Uterus (tissue), 4 donors: ENCODE measurements at places on chromosomes 12 and 14. TPM values are rescaled to one million over a fixed set of nuclear protein-coding genes. Genes with fewer than 3 reads are reported as not detected.

DNA sequence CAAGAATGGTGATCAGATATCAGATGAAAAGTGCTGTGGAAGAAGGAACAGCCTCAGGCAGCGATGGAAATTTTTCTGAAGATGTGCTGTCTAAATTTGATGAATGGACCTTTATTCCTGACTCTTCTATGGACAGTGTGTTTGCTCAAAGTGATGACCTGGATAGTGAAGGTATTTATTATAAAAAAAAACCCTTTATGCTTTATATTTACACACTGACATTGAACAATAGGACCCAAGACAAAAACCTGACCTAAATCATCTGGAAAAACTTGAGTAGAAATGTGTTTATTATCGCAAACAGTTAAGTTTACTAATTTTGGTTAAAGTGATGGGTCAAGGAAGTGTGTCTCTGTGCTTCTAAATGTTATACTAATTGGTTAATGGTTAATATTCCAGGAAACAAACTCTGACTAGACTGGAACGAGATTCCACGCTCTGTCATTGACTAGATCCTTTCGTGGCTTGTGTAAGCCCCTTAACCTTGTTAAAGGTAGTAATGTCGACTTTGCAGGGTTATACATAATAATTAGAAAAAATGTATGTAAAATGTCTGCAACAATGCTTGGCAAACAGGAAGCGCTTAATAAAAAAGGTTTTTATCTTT lies 62.7 kb downstream of the LRRK2 start:
- no peak for DNase-seq

GRCh38 chr14:76245097-76245496 lies 93.4 kb downstream of the GPATCH2L start:
- no peak for DNase-seq

DNA sequence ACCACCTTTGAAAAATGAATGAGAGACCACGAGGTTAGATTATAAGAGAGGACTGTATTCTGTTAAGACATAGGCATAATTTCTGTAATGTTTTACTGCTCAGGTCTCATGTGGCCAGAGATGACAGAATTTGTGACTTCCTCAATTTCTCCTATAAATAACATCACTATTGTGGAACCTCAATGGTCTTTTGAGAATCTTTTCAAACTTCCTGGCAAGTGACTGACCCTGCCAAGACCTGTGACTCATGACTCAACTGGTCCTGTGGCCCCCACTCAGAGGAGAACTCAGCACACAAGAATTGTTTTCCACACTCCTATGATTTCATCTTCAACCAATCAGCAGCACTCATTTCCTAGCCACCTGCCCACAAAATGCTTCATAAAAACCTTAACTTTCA lies 508.2 kb upstream of the ATP2B1 start:
- DNase-seq = no peak

GRCh38 chr14:90062127-90062794 lies 467 bp downstream of the KCNK13 start:
- DNase-seq = no peak

The KRT78 gene
- total RNA-seq = not detected

- no peak for DNase-seq
These were observed 23.9 kb downstream of the DUSP6 start for GRCh38 chr12:89328151-89329030.

- no peak for DNase-seq
These were observed 841.7 kb downstream of the NRXN3 start for GRCh38 chr14:79011920-79012204.

- DNase-seq = no peak
These were observed 27.1 kb upstream of the PRMT8 start for GRCh38 chr12:3463921-3464320.

The FAM186B gene
- 0.21 TPM for total RNA-seq

The RFX4 gene
- not detected for total RNA-seq

- no peak for DNase-seq
These were observed 39.7 kb downstream of the PSMA6 start for GRCh38 chr14:35331605-35332516.

DNA sequence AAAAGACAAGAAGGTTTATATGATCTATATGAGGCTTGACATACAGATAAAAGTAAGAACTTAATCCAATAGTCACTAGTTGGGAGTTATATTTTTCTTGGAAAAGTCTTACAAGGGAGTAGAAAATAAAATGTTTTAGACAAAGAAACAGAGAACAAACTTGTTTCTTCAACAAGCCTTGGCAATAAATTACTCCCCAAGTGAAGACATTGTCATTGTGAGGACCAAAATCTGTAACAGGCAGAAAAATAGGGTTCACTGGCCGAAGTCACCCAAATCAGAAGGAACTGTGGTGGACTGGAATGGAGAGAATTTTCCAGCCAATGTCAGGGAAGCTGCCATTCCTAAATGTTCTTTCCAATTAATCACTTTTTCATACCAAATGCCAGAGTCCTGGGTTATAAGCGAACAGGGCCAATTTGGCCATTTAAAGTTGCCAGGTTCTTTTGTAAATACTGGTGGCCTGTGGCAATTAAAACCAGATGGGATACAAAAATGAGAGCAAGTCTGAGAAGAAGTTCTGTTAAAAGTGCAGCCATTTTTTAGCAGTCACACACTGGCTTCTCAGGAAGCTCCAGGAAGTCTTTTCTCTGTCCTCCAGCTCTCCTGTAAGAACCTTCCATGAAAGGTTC lies 117.3 kb upstream of the OVCH1 start:
- DNase-seq = no peak

DNA sequence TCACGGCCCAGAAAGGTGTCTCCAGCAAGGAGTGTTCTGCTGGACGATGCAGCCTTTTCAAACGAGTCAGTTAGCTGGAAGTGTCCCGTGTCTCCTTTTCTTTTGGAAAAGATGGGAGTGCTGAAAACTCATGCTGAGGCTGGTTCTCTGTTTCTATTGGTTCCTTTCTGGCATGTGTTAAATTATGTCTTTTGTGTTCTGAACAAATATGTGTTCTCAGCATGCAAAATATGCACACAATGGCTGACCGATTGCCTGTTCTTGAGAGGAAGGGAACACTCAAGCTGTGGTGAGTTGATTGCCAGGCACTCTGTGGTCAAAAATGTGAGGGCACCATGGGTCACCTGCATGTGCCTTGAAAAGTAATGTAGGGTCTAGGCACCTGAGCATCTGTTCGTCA lies 181.3 kb downstream of the CACNA1C start:
- DNase-seq = no peak

GRCh38 chr12:117311-117710 lies 50.7 kb downstream of the IQSEC3 start:
- DNase-seq = no peak

GRCh38 chr14:77065851-77066577 lies 32.0 kb upstream of the CIPC start:
- no peak for DNase-seq

DNA sequence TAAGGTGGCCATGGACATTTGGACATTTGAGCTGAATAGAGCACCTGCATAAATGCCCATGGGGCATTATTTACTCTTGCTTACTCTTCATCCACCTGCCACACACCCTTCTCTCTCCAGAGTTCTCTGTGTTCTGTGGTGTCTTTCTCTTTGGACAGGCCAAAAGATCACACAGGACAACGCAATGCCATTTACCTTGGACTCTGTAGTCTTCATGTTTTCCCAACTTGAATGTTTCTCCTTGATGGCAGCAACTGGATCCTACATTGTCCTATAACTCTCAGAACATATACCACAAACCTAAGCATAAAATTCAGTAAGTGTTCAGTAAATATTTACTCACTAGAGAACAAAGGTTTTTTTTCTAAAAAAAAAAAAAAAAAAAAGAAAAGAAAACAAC lies 41.7 kb upstream of the PTHLH start:
- no peak for DNase-seq

DNA sequence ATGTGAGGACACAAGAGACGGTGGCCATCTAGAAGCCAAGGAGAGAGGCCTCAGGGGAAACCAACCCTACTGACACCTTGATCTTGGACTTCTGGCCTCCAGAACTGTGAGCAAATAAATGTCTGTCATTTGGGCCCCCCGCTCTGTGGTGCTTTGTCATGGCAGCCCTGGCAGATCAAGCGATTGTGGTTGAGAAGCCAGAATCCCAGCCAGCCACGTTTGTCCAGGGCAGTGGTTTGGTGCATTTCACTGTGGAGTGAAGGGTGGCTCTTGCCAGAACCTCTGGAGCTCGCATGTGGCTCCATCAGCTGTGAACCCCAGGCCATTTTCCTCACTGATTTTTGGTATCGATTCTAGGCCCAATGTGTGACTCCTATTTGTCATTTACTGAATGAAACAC lies 404.9 kb downstream of the BCL11B start:
- no peak for DNase-seq

GRCh38 chr14:94631536-94632304 lies 19.5 kb downstream of the SERPINA3 start:
- DNase-seq = no peak

The SRRM4 gene
- not detected for total RNA-seq

The GALNT6 gene
- 1.3 TPM for total RNA-seq

GRCh38 chr12:59086126-59086525 lies 165.8 kb upstream of the LRIG3 start:
- DNase-seq = no peak

GRCh38 chr12:79643821-79644220 lies 46.9 kb downstream of the PAWR start:
- DNase-seq = no peak

GRCh38 chr14:50095895-50096294 lies 20.5 kb downstream of the VCPKMT start:
- DNase-seq = no peak

The AKAP5 gene
- total RNA-seq = 0.59 TPM

DNA sequence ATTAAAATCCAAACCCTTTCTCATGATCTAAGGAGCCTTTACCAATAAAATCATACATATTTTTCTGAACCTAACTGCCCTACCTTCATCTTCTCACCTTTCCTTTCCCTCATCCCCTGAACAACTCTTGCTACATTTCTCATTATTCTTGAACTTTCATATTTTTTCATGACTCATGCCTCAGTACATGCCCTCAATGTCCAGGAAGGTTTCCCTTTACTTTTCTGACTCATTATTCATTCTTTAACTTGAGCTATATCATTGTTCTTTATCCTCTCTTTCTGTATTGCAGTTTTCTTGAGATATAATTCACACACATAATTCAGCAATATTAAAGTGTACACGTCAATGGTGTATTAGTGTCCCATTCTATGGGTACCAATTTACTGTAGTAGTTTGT lies 231.0 kb downstream of the ALG10B start:
- DNase-seq = no peak

The RAB21 gene
- 14.1 TPM for total RNA-seq

The NUAK1 gene
- 56.8 TPM for total RNA-seq

- DNase-seq = no peak
These were observed 75.4 kb upstream of the PWP1 start for GRCh38 chr12:107610021-107610859.

- no peak for DNase-seq
These were observed 79.1 kb downstream of the RAD52 start for GRCh38 chr12:870378-870777.

DNA sequence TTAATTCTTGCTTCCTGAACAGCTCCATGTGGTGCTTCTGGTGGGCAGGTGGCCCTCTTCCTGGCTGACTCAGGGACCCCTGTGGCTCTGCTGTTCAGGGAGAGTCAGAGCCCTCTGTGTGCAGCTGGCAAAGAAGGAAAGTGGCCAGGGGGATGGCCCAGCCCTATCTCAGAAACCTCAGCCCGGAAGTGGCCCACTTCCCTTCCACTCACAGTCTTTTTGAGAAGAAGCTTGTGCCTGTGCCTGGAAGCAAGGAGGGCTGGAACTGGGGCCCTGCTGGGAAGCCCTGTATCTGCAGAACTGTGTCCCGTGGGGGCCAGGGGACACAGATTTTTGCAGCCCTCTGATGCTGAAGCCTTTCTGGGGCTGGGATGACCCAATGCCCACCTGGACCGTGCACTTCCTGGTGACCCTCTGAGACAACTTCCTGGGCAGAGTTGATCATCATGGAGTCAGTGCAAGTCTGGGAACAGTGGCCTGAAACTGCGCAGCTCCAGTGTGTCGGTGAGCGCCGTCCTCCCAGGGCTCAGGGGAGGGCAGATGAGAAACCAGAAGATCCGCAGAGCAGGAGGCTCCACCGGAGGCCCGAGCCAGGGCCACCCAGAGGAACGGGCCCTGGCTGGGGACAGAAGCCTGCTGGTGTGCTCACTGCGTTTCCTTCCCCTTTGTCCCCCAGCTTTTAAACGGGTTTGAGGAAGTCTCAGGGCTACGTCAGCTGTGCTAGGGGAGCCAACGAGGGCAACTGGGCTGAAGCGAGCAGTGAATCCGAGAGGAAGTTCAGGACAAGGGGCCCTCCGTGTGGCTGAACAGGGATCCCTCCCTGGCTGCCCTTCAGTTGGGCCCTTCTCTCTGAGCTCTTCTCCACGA lies 217.4 kb upstream of the RTL1 start:
- peak; percentile 16 for DNase-seq

- DNase-seq = no peak
These were observed 272.4 kb downstream of the ACSS3 start for GRCh38 chr12:81350309-81350708.

DNA sequence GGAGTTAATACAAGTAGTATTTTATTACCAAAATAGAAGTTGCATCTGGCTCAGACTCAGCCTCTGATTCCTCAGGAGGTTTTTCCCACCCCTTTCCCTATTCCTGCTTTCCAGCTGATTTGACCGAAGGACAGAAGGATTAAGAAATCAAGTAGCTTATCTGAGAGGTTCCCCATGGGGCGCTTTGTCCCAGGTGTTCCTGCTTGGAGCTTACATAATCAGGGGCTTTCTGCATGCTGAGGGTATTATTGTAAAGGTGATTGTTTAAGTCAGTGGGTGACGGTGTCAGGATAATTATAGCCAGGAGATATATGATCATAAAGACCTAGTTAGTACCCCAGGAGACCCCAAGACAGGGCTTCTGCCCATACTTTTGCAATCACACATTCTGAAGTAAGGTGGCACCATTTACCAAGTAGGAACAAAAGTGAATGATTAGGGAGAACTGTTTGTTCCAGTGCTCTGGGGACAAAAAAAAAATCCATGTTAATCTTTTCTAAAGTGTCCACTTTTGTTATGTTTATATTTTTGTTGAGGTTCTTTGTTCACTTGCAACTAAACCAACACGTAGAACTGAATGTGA lies 921.3 kb downstream of the NRXN3 start:
- DNase-seq = no peak

DNA sequence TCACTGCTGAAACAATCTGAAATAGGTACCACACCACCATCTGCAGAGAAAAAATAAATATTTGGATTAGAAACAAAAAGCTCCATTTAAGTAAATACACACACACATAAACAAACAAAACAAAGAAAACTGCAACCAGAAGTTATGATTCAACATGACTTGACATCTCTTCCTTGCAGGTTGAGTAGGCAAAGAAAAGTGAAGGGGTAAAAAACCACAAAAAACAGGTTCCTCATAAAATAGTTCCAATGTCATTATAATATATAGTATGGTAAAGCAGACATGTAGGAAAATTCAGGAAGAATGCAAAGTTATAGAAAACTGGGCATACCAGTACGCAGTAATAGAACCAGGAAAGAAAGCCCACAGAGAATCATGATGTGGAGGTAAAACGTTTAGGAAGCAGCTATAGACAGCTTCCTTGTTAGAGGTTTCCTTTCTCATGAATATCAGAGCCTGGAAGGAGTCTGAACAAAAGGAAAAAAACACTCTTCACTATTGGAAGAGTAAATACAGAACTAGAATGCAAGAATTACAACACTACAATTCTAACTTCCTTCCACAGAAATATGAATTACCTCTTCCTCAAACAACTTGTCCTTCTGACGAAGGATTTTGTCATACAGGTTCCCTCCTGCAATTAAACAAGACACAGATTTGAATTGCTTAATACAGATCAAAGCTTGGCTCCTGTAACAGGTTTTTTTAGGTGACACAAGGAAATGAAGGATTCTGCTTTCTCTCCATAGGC lies 6.1 kb downstream of the NEK9 start:
- no peak for DNase-seq

The TAS2R7 gene
- not detected for total RNA-seq

GRCh38 chr12:121611306-121611705 lies 15.0 kb upstream of the ORAI1 start:
- peak; percentile 24 for DNase-seq

The SDS gene
- total RNA-seq = not detected

The KLHL28 gene
- total RNA-seq = 3.6 TPM
